ENCODE measurements at places on chromosomes 2 and 18. TPM values are rescaled to one million over a fixed set of nuclear protein-coding genes. Genes with fewer than 3 reads are reported as not detected.

The SEH1L gene
- 43.5 TPM for total RNA-seq

GRCh38 chr2:13558368-13558767 lies 841.6 kb downstream of the TRIB2 start:
- H3K27me3 ChIP-seq, result no peaks in the 10 kb centered on the region
- no peak overlapping the region for H3K4me3 ChIP-seq

DNA sequence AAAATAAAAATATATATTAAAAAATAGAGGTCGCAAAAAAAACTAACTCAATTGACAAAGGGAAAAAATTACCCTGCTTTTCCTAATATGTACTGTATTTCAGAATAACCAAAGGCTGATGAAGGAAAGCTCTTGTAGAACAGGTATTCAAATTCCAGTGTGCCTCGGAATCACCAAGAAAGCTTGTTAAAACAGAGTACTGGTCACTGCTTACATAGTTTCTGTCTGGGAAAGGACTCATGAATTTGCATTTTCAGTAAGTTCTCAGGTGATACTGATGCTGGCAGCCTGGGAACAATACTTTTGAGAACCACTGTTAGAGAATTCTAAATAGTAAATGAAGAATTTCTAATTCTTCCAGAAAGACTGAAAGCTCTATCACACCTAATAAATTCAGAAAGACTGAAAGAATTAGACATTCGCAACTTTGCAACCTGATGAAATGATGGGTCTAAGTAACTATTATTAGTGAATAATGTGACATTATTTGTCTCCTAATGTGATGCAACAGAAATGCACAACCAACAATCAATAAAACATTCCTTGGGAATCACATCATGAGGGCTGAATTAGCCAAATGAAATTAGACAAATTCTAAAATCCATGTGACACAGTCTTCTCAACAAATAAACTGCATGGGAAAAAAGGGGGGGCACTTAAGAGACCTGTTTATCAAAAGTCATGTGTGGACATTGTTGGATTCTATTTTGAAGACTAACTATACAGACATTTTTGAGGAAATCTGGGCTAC lies 21.9 kb downstream of the RPRD1A start:
- H3K27ac ChIP-seq, result no peak overlapping the region
- H3K27me3 ChIP-seq, result no peaks in the 10 kb centered on the region
- no peak overlapping the region for H3K4me3 ChIP-seq
- DNase-seq, result no peak
- peaks cover 28% of the 10 kb centered on the region for H3K36me3 ChIP-seq

DNA sequence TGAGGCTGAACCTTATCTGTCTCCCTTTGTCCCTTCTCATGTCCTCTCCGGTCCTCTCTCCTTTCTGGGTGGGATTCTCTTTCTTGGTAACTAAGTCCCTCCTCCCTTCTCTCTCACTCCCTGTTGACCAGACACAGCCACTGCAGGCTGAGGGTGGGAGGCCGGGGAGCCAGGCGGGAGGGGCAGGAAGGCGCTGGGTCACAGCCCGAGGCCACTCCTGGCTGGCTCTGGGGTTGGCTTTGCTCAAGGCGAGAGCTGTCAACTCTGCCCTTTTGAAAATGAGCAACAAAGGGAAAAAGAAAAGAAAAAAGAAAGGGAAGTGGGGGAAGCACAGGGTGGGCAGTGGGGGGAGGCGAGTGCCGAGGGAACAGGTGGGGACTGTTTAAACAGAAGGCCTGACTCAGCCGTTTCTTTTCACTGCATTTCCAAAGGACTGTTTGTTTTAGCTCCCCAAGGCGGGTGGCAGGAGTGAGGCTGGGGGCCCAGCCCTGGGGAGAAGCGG lies 70.5 kb upstream of the IGFBP5 start:
- no peak for DNase-seq
- peaks cover 21% of the 10 kb centered on the region for H3K27me3 ChIP-seq
- H3K4me1 ChIP-seq, result peaks cover 3% of the 10 kb centered on the region
- H3K4me3 ChIP-seq, result no peak overlapping the region
- H3K36me3 ChIP-seq, result no peaks in the 10 kb centered on the region

GRCh38 chr2:214695789-214696188 lies 113.7 kb downstream of the BARD1 start:
- no peaks in the 10 kb centered on the region for H3K4me1 ChIP-seq
- no peak for DNase-seq
- no peak overlapping the region for H3K27ac ChIP-seq
- H3K4me3 ChIP-seq, result no peak overlapping the region
- H3K36me3 ChIP-seq, result no peaks in the 10 kb centered on the region

The GAD1 gene
- 1.9 TPM for total RNA-seq

The UGT1A3 gene
- not detected for total RNA-seq

DNA sequence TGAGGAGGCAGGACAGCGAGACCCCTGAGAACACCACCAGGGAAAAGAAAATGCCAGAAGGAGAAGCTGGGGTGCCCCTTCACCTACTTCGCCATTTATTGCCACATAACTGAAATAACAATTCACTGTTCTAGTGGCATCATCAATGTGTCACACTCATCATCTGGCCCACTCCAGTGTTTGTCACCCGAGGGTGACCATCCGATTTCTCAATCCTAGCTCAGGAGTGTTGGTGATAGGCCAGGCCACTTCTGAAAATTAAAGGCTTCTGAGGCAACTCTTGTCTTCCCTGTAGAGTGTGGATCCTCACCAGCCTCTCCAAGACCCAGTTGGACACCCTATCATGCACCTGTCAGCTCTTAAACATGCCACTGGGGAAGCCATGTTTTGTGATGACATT lies 62.9 kb upstream of the BZW1 start:
- H3K4me1 ChIP-seq, result no peaks in the 10 kb centered on the region
- H3K27ac ChIP-seq, result no peak overlapping the region
- H3K27me3 ChIP-seq, result peaks cover 5% of the 10 kb centered on the region
- H3K36me3 ChIP-seq, result no peaks in the 10 kb centered on the region
- no peak for DNase-seq

The LYPD1 gene
- not detected for total RNA-seq

GRCh38 chr2:40041422-40042382 lies 262.6 kb upstream of the THUMPD2 start:
- no peaks in the 10 kb centered on the region for H3K4me1 ChIP-seq
- H3K4me3 ChIP-seq, result no peak overlapping the region
- no peaks in the 10 kb centered on the region for H3K36me3 ChIP-seq
- H3K27me3 ChIP-seq, result no peaks in the 10 kb centered on the region

The C2orf92 gene
- total RNA-seq, result 8.8 TPM

The NTSR2 gene
- not detected for total RNA-seq

DNA sequence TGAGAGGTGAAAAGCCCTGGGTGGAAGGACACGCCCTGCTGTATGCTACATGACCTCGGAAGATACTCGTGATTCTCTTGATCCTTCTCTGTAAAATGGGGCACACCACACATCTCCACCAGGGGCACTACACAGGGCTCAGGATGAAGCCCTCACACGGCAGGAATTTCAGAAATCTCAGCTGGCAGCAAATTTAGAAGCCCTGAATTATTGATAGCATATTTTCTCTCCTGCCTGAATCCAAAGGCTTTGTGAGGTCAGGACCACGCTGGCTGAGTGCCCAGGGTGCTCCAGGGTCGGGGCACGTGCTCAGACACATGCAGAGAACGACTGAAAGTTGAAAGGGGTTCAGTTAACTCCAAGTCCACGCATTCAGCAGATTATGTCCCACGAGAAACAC lies 42.1 kb upstream of the GALR1 start:
- H3K4me1 ChIP-seq, result peaks cover 30% of the 10 kb centered on the region
- peaks cover 3% of the 10 kb centered on the region for H3K27me3 ChIP-seq
- DNase-seq, result no peak
- H3K27ac ChIP-seq, result no peak overlapping the region
